ENCODE measurements at places on chromosomes 4 and X. TPM values are rescaled to one million over a fixed set of nuclear protein-coding genes. Genes with fewer than 3 reads are reported as not detected.
A peak's percentile ranks its signal among the peaks of the same experiment; 100 is the strongest.

GRCh38 chr4:136740326-136740725 is 792.0 kb downstream of the PCDH18 start:
- H3K4me3 ChIP-seq, result no peak overlapping the region
- H3K4me1 ChIP-seq, result no peaks in the 10 kb centered on the region
- no peaks in the 10 kb centered on the region for H3K27me3 ChIP-seq
- no peak overlapping the region for H3K27ac ChIP-seq

DNA sequence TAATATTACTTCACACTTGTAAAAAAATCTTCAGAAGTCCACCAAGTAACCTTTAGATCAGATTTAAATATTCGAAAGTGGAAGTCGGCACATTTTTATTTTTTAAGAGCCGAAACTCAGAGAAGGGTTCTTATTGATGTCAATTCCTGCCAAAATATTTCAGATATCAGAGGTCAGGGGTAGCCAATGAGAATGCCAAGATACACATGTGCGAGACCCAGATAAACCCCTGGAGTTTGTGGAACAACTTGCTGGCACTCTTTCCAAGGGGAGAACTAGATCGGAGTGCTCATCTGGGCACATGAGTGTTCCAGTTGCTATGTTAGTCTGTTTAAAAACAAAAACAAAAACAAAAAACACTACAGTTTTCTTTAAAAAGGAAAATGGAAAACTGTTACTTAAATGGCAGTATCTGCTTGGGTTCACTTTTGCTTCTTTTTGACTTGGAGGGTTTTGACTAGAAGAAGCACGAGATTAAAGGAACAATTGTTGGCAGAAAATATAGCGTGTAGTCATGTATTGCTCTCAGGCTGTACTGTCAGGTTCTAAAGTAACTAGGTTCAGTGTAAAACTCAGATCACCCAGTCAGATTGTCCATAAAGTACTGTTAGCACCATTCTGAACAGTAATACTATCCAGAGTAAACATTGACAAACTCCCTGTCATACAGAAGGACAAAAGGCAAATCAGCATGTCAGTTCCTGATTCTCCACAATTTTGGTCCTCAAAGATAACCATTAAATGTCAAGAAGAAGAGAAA is 188.0 kb upstream of the PACRGL start:
- H3K27ac ChIP-seq, result no peak overlapping the region
- DNase-seq, result no peak
- H3K4me1 ChIP-seq, result no peaks in the 10 kb centered on the region
- 0 out of 2 replicates have a peak, but pooled peaks cover 5% of the 10 kb centered on the region for H3K27me3 ChIP-seq
- H3K36me3 ChIP-seq, result no peaks in the 10 kb centered on the region

DNA sequence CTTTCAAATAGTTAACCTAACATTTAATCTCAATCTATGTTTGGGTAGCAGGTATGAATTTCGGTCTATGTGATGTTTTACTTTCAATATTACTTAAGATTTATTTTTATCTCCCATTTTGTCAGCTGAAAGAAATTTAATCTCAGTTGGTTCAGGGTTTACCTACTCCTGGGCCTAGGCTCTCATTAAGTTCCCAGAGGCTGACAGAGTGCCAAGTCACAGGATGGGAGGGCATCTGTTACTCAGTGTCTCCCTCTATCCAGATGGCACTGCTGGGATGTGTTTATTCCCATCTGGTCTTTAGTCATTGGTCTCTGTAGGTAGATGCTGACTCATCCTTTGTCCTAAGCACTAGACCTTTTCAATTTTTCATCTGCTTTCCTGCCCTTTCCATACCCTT is 129.4 kb upstream of the ARSJ start:
- H3K4me3 ChIP-seq, result no peak overlapping the region
- H3K27ac ChIP-seq, result no peak overlapping the region
- no peaks in the 10 kb centered on the region for H3K27me3 ChIP-seq
- DNase-seq, result peak; percentile 22

DNA sequence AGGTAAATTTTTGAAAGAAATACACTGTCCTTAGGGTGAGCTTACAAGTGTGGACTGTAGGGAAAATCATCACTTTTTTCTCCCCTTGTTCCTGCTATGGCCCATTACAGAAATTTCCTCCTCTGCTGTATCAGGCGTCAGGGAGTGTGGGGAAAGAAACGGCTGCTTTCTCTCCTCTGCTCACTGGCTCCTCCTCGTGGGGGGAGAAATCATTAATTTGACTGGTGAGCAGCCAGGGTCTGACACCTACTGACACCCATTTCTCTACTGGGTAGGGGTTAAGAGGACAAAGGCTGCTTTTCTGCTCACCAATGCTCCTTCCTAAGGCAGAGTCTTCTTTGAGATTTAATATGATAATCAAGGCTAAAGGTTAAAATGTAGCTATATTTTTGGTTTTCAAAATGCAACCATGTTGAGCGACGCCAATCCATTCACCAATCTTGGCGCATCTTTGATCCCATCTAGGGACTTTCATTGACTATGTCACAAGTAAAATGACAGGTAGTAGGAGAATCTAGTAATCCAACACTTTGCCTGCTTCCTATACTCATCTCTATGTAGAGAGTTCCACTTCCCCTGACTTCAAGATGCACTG is 25.1 kb downstream of the SETD7 start:
- no peaks in the 10 kb centered on the region for H3K4me1 ChIP-seq
- no peak overlapping the region for H3K4me3 ChIP-seq
- peaks cover 15% of the 10 kb centered on the region for H3K36me3 ChIP-seq

- H3K4me3 ChIP-seq, result no peak overlapping the region
- H3K27me3 ChIP-seq, result peaks cover 15% of the 10 kb centered on the region
- H3K27ac ChIP-seq, result no peak overlapping the region
- DNase-seq, result no peak
- H3K36me3 ChIP-seq, result no peaks in the 10 kb centered on the region
- no peaks in the 10 kb centered on the region for H3K4me1 ChIP-seq
These were observed 2.1 kb upstream of the LEF1 start for GRCh38 chr4:108170631-108171338.

The CABS1 gene
- total RNA-seq, result not detected

The FAM114A1 gene
- 35.6 TPM for total RNA-seq

GRCh38 chr4:77960367-77960766 is 96.8 kb upstream of the FRAS1 start:
- no peak for DNase-seq
- no peak overlapping the region for H3K4me3 ChIP-seq
- no peaks in the 10 kb centered on the region for H3K27me3 ChIP-seq
- no peaks in the 10 kb centered on the region for H3K36me3 ChIP-seq
- H3K4me1 ChIP-seq, result no peaks in the 10 kb centered on the region

The RXFP1 gene
- total RNA-seq, result not detected

GRCh38 chrX:39653691-39654090 is 444.1 kb downstream of the BCOR start:
- H3K4me1 ChIP-seq, result no peaks in the 10 kb centered on the region
- H3K27ac ChIP-seq, result no peak overlapping the region
- H3K4me3 ChIP-seq, result no peak overlapping the region
- no peaks in the 10 kb centered on the region for H3K36me3 ChIP-seq

DNA sequence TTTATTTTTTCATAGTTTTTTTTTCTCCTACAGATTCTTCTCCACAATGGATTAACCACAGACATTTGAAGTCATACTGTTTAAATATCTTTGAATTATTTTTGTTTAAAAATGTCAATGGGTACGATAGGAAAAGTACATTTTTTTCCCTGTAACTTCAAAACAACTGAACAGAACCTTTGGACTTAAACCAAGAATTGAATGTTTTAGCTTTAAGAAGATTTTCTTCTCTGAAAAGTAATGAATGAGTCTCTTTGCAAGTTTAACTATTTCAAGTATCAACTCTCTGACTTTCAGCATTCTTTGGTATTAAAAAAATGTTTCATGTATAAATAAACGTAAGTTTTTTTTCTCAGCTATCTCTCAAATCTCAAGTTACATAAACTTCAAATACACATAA is 364.3 kb downstream of the FBXO8 start:
- no peak for DNase-seq
- no peak overlapping the region for H3K27ac ChIP-seq
- H3K36me3 ChIP-seq, result no peaks in the 10 kb centered on the region
- peaks cover 12% of the 10 kb centered on the region for H3K27me3 ChIP-seq

DNA sequence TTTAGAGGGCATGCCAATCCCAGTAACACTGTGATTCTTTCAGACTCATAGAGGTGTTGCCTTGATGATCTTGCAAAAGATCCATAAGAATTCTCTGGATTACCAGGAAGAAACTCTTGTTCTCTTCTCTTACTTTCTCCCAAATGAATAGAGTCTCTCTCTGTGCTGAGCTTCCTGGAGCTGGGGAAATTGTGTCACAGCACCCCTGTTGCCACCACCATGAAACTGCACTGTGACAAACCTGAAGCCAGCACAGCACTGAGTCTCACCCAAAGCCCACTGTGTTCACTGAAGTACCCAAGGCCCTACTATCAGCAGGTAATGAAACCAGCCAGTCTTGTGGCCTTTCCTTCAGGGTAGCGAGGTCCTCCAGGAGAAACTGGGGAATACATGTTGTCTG is 332.7 kb upstream of the FGF16 start:
- no peaks in the 10 kb centered on the region for H3K4me1 ChIP-seq
- H3K4me3 ChIP-seq, result no peak overlapping the region
- no peaks in the 10 kb centered on the region for H3K36me3 ChIP-seq
- no peaks in the 10 kb centered on the region for H3K27me3 ChIP-seq

The FAM9C gene
- total RNA-seq, result not detected

DNA sequence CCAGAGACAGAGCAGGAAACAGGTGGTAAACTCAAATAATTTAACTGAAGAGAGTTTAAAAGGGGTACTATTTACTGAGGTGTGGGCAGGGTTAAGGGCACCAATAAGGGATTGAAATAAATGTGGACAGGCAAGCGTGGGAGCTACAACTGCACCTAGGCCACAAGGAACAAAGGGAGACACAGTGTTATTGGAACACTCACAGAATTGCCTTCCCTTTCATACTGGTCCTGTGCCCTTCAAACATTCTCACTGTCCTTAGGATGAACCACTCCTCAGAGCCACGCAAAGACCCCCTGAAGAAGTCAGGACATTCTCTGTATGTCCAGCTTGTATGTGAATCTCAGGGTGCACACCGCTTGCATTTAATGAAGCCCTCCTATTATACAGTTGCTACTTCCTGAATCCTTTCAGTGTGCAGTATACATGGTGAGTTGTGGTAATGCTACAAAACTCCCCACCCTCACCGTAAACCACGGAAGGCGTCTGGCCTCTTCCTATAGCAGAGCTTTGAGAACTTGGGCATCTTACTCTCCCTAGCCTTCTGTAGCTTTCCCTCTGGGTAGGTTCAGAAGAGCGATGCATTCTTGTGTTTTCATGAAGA is 9.6 kb upstream of the MRPL1 start:
- no peak overlapping the region for H3K27ac ChIP-seq
- H3K27me3 ChIP-seq, result no peaks in the 10 kb centered on the region
- H3K4me1 ChIP-seq, result no peaks in the 10 kb centered on the region
- no peak overlapping the region for H3K4me3 ChIP-seq
- DNase-seq, result no peak
- H3K36me3 ChIP-seq, result no peaks in the 10 kb centered on the region

GRCh38 chrX:133434197-133434820 is 19.0 kb upstream of the GPC4 start:
- no peaks in the 10 kb centered on the region for H3K4me1 ChIP-seq
- no peak for DNase-seq
- H3K27ac ChIP-seq, result no peak overlapping the region
- H3K4me3 ChIP-seq, result no peak overlapping the region

DNA sequence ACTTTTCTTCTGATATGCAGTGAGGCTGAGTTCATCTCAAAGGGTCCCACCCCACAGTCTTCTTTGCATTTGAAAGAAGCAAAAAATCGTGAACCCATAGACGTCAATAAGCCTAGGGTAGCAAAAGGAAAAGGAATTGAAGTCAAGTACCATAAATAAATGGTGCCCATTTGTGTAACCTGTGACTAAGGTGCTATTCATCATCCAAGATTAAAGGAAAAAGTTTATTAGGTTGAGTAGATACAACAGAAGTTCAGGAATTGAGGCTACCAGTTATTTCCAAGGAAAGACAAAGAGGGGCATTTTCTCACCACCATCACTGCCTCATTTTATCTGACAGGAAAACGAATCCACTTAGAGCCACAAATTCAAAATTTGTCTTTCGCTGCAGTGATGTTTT is 18.8 kb upstream of the GRSF1 start:
- no peak overlapping the region for H3K4me3 ChIP-seq
- H3K27me3 ChIP-seq, result no peaks in the 10 kb centered on the region
- no peak overlapping the region for H3K27ac ChIP-seq
- H3K4me1 ChIP-seq, result no peaks in the 10 kb centered on the region
- no peak for DNase-seq
- H3K36me3 ChIP-seq, result no peaks in the 10 kb centered on the region
